AG10803 (cell line): ENCODE measurements at places on chromosomes 12 and 14.

GRCh38 chr14:61343991-61344405 lies 22.6 kb downstream of the PRKCH start:
- DNase-seq: no peak

DNA sequence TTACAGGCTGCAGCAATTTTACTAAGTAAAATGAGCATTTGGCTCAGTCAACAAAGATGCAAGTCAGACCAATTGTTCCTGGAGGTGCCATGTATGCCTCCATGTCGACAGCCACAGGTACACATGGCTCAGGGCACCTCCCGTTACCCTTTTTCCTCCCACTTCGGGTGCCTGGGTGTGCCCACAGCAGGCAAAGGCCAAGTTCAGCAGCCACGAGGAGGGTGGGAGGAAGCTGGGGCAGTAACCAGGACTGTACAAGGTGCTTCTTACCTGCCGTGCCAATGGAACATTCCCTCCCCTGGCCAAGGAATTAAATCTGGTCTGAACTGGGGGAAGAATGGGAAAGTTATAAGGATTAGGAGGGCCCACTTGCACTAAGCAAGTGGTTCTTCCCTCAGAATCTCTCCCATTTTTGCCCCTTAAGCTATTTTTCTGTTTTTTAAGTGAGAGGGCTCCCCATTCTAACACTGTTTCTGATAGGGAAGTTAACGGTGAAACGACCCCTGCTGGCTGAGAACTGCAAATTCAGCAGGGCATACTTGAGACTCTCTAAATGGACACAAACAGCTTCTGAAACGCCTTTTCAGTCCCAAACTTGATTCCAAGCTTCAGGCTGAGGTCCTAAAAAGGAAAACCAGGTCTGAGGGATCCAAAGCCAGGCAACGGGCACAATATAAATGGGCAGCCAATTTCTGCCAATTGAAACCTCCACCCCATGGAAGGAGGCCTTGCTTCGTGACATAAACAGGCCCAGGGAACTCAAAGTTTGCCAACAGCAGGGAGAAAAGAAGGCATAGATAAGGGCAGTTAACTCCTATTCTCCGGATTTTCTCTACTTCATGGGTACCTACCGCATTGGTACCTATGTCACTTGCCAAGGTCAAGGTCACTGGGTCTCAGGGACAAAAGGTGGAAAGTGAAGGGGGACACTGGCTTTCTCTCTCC lies 24.8 kb downstream of the CLECL1 start:
- peak; percentile 58 for DNase-seq

DNA sequence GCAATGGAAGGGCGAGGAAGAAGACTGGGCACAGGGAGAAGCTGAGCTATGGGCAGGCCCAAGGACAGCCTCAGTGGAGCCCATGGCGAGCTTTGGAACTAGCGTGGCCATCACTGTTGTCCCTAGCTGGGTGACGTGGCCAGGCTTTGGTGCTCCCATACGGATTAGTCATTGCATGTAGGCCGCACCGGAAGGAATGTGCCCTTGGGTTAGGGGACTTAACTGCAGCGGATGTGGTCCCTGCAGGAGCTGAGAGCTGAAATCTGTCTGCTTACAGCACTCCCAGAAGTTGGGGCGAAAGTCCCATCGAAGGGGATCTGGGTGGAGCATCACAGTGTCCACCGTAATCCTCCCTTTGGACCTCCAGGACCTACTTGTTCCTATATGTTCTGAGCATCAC lies 133.7 kb downstream of the PAPOLA start:
- no peak for DNase-seq

GRCh38 chr12:52277486-52278245 lies 3.2 kb downstream of the KRT86 start:
- no peak for DNase-seq

- DNase-seq: no peak
Measured at GRCh38 chr12:120223458-120224303, 22.8 kb upstream of the RPLP0 start.

DNA sequence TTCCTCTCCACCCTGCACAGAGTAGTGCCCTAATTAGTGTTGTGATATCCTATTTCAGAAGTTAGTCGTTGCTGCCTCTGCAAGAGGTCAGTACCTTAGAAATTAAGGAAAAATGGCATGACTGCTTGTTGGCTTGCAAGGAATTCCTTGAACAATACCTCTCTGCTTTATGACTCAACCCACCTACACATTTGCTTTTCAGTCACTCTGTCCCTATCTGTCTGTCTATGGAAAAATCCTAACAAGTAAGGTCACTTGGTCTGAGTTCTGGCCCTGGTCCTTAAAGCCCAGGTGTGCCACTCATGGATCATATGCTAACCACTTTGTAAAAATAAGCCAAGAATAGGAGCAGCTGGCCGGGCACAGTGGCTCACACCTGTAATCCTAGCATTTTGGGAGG lies 116.4 kb upstream of the ATF1 start:
- DNase-seq: peak; percentile 5

- DNase-seq: peak; percentile 87
Measured at GRCh38 chr12:88643685-88644084, 63.4 kb upstream of the KITLG start.

- DNase-seq: no peak
Measured at GRCh38 chr12:13079440-13079906, 24.0 kb downstream of the GSG1 start.

GRCh38 chr14:63960926-63961567 lies 108.2 kb downstream of the SYNE2 start:
- peak; percentile 31 for DNase-seq

DNA sequence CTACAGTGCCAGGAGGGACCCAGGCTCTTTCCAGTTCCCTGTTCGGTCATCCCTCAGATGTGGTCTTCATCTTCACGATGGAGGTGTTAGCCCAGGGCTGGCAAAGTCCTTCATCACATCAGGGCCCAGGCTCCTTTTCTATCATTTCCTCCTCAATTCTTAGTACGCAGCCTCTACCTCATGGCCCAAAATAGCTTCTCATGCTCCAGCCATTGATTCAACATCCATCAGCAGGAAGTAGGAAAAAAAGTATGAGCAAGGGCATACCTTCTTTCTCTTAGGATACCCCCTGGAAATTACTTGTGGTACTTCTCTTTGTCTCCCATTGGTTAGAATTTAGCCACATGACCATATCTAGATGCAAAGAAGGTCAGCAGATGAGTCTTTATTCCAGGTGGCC lies 12.2 kb upstream of the ZDHHC22 start:
- no peak for DNase-seq

- DNase-seq: no peak
Measured at GRCh38 chr12:68587448-68587873, 23.2 kb upstream of the RAP1B start.

GRCh38 chr12:50174971-50175715 lies 8.0 kb upstream of the CERS5 start:
- peak; percentile 85 for DNase-seq

DNA sequence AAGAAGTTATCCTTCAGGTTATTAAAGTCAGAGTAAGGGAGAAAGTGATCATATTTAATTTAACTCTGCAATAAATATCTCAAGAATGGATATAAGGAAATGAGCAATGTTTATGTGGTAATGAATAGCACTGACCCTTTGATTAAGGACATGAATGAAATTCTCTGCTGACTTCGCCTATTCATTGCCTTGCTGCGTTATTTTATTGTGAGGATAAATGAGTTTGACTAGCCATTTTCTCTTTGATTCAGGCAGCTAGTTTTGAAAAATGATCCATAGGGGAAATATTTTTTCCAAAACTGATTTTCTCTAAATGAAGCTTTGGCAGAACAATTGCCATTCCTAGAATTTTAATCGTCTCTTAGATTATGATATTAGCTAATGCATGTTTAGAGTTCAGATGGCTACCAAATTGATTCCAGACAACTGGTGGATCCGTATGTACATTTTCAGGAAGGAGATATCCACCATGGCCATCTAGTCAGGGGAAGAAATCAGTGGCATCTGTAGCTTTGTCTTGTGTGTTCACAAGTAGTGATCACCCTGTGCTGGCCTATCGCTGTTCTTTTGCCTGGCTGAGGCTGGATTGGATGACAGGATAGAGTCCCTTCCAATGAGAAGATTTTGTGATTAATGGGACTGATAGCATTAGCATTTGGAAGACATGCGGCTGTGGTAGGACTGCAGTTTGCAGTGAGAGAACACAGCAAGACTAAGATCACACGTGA lies 302.3 kb upstream of the RGS6 start:
- peak; percentile 43 for DNase-seq

GRCh38 chr12:122969676-122970075 lies 3.4 kb upstream of the ABCB9 start:
- DNase-seq: no peak

- no peak for DNase-seq
Measured at GRCh38 chr12:9808504-9808903, 18.8 kb upstream of the KLRF1 start.

- peak; percentile 79 for DNase-seq
Measured at GRCh38 chr12:76883151-76883550, 4.3 kb upstream of the CSRP2 start.

- DNase-seq: peak; percentile 94
Measured at GRCh38 chr12:70994217-70994788, 73.8 kb upstream of the PTPRR start.

DNA sequence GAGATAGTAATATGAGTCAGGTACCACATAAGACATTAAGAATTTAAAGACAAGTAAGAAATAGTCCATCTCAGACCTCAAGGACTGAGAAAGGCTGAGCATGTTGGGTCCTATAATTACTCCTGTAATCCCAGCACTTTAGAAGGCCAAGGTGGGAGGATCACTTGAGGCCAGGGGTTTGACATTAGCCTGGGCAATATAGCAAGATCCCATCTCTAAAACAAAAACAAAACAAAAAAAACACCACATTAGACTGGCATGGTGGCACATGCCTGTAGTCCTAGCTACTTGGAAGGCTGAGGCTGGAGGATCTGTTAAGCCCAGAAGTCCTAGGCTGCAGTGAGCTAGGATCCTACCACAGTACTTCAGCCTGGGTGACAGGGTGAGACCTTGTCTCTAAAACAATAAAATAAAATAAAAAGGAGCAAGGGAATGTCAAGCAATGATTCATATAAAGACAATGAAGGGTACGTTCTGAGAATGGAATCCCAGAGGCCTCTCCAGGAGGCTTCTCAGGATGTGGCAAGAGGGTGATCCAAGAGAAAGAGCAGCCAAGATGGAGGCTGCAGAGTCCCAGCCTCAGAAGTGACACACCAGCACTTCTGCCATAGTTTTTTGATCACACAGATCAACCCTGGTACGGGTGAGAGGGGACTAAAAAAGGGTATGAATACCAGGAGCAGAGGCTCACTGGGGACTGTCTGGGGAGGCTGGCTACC lies 206.4 kb downstream of the CRADD start:
- peak; percentile 91 for DNase-seq
